CD4-positive, alpha-beta T cell treated with Interleukin-4 for 1 hour (primary cell): ENCODE measurements at places on chromosomes 4 and X.

GRCh38 chrX:71215338-71215912 is 7.6 kb upstream of the GJB1 start:
- no peak for DNase-seq

GRCh38 chrX:24464498-24464835 is 619 bp upstream of the PDK3 start:
- DNase-seq, result no peak

- no peak for DNase-seq
Observed at GRCh38 chr4:67765928-67766327, 11.7 kb upstream of the GNRHR start.

DNA sequence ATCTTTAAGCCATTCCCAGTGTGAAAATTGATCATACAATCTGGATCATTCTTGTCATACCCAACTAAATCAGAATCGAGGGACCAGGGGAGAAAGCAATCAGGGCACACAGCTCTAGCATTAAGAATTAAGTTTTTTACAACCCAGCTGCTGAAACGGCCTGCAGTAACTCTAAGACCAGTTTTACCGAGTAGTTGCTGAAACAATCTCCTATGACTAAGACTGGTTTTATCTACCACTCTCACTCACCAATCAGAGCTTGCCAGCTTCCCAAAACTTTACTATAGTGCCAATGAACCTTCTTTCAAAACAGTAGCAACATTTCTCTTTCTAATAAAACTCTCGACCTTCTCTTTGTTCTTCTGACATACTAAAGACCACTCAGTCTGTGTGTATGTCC is 2.8 kb upstream of the SAP30 start:
- no peak for DNase-seq

DNA sequence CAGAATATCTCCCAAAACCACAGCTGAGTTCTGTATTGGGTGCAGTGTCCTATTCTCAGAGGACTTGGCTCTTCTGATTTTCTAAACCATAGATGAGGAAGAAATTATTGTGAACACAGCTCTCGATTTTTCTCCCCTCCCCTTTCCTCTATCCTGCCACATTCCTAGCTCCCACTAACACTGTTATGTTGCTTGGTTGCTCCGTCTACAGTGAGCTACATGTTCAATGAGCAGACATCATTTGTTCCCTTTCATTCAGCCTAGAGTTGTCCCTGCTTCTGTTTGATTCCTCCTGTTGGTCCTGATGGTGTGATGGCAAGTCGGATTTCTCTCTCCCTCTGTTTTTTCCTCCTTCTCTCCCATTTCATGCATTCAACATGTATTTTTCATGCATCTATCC is 65.9 kb downstream of the DIPK2B start:
- no peak for DNase-seq

DNA sequence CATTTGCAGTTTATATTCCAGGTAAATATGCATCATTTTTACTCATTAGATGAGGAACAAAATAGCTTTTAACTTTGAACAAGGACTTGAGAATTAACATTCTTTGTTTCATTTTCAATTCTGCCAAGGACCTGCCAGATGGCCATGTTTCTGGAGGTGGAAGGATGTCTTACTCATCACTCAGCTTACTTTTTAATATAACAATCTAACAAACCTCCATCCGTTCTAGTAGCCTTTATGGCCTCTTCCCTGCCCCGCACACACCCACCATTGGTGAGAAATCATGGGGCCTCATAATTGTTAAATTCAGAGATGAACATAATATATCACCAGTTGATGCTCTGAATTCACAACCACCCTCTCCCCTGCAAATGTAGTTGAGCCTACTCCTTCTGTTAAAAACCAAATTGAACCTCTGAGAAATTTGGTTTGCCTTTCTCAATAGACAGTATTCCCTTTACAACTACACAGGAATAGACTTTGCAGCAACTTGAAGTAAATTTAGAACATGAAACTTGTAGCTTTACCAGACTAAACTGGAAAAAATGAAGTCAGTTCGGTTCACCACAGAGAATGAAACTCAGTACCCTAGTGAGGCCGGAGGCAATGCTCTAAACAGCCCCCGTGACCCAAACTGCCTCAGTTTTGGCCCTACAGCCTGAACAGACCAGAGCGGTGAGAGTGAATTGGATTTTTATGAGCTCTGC is 50.1 kb upstream of the ACSL4 start:
- no peak for DNase-seq

DNA sequence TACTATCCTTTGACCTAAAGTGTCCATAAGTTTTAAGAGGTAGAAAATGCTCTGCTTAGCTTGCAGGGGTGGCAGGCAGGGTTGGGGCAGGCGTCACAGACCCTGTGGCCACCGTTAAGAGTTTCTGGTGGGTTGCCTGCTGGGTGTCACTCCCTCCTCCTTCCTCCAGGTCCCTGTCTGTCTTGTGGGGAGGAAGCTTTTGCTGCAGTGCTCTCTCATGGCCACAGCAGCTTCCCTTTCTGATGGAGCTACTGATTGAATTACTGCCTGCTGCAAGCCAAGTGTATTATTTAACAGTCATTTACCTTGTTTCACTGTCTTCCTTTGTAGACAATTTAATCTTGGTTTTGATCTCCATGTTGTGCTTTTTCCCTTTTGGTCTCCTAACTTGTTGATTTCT is 384.6 kb downstream of the IDS start:
- DNase-seq, result no peak

DNA sequence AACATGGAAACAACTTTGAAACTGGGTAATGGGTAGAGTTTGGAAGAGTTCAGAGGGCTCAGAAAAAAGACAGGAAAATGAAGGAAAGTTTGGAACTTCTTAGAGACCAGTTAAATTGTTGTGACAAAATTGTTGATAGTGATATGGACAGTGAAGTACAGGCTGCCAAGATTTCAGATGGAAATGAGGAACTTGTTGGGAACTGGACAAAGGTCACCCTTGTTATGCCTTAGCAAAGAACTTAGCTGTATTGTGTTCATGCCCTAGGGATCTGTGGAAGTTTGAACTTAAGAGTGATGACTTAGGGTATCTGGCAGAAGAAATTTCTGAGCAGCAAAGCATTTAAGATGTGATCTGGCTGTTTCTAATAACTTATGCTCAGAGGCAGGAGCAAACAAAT is 5.1 kb upstream of the ARL13A start:
- no peak for DNase-seq

DNA sequence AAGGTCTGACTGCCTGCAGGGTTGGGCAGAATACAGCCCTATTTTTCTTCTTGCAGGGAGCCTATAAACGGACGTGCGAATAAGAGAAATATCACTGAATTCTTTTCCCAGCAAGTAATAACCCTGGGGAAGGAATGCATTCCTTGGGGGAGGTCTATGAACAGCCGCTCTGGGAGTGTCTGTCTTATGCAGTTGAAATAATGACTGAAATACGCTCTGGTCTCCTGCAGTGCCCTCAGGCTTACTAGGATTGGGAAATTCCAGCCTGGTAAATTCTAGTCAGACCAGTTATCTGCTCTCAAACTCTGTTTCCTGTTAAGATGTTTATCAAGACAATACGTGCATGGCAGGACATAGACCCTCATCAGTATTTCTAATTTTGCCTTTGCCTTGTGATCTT is 72.1 kb upstream of the FAM241A start:
- no peak for DNase-seq

GRCh38 chr4:51909236-51909703 is 66.3 kb downstream of the DCUN1D4 start:
- no peak for DNase-seq
